Muscle of arm (tissue), 14 donors: ENCODE measurements at places on chromosomes 13 and 19. TPM values are rescaled to one million over a fixed set of nuclear protein-coding genes. Genes with fewer than 3 reads are reported as not detected.
A peak's percentile ranks its signal among the peaks of the same experiment; 100 is the strongest.

The ZNF98 gene
- 1.1 TPM for polyA plus RNA-seq

The GJA3 gene
- 2.7 TPM for polyA plus RNA-seq

- DNase-seq: no peak
Observed at GRCh38 chr19:42165146-42165545, 32.9 kb upstream of the POU2F2 start.

DNA sequence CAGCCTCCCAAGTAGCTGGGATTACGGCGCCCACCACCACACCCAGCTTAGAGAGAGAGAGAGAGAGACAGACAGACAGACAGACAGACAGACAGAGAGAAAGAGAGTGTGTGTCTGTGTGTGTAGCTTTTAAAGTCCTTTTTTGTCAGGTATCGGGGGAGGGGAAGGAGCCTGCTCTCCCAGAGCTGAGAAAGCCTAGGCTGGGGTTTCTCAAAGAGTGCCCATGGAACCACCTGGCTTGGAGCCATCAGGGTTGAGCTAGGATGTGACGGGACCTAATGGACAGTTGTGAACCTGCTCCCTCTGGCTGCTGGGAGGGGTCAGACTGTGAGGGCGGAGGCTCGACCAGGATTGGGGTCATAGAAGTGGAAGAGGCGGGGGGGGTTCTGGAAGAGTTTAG is 16.6 kb downstream of the RFX1 start:
- DNase-seq: no peak

- DNase-seq: peak; percentile 42
Observed at GRCh38 chr19:38319421-38320258, at the start of gene KCNK6. KCNK6 (plus strand) TSS chr19:38319845; CDS start chr19:38319951, 106 bp downstream.

GRCh38 chr19:1917926-1918325 is 12.7 kb downstream of the ADAT3 start:
- no peak for DNase-seq

The CEACAM8 gene
- polyA plus RNA-seq: 0.08 TPM

The NLRP5 gene
- not detected for polyA plus RNA-seq
